Heart left ventricle (tissue), 16 donors: ENCODE measurements at places on chromosomes 5 and 9. TPM values are rescaled to one million over a fixed set of nuclear protein-coding genes. Genes with fewer than 3 reads are reported as not detected.

CDH18 gene
- 0.75 TPM for total RNA-seq

LCN2 gene
- not detected for total RNA-seq

CCDC180 gene
- 1.5 TPM for total RNA-seq

FRRS1L gene
- 1.3 TPM for total RNA-seq

ARID3C gene
- total RNA-seq: not detected

LYRM7 gene
- 27.1 TPM for total RNA-seq

CXXC5 gene
- total RNA-seq: 36.3 TPM

FKTN gene
- total RNA-seq: 12.9 TPM

RFK gene
- total RNA-seq: 19.9 TPM

PCDHGB4 gene
- total RNA-seq: 9.4 TPM

UIMC1 gene
- total RNA-seq: 40.2 TPM

LEAP2 gene
- 0.67 TPM for total RNA-seq

IFNA16 gene
- total RNA-seq: not detected

SLC1A3 gene
- total RNA-seq: 70.8 TPM

FYB1 gene
- 22.2 TPM for total RNA-seq

FAT2 gene
- total RNA-seq: not detected

PCDHA1 gene
- total RNA-seq: not detected

FBP2 gene
- total RNA-seq: not detected

ARHGEF37 gene
- 17.3 TPM for total RNA-seq
